ENCODE measurements at places on chromosomes 6 and 20.

DNA sequence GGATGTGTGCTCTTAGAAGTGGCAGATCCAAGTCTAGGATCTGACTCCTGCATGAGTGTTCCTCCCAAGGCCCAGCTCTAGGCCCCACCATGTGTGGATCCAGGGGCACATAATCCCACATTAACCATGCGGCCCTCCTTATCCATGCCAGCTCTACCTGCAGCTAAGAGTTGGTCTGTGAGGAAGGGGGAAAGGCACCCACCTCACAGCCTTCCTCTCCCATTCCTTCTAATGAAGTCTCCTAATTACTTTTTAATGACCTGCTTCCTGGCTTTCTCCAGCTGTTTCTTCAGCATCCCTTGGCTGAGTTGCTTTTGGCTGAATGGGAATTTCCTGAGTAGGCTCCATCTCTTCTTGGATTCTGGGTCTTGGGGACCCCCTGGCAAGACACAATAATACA is 52.2 kb downstream of the NPEPL1 start:
- no peak for DNase-seq

DNA sequence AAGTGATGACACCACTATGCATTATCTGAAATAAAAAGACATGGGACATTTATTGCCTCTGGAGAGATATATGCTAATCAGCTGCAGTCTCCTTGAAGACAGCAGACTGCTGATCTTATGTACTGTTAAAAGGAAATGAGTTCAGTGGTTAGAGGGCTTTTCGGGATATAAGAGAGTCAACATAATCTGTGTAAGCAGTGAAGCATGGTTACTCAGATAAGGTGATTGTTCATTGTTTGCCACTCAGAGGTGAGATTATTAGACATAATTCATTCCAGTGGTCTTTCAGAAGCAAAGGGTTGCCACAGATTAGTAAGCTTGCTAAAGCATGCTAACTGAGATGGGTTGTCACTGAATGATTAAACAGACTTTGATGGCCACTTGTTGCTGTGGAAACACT is 1450.7 kb upstream of the ADGRB3 start:
- DNase-seq, result no peak

DNA sequence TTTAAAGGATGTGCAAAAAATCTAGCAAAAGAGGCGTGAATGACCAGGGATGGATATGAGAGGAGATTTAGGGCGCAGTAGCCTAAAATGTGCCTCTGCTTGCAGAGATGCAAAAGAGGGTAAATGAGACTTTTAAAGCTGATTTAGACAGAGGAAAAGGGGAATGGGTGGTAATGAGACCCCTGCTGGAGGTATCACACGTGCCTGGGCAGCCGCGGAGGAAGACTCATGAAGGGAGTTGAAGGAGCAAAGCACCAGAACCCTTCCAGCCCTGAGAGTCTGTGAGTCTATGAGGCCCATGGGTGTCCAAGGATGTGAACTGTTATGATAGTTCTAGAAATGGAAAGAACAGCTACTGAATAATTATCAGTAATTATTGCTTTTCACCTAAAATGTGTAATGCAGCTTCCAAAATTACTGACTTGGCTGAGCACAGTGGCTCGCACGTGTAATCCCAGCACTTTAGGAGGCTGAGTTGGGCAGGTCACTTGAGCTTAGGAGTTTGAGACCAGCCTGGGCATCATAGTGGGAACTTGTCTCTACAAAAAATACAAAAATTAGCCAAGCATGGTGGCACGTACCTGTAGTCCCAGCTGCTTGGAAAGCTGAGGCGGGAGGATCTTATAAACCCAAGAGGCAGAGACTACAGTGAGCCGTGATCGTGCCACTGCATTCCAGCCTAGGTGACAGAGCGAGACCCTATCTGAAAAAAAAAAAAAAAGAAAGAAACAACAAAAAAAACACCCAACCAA is 38.2 kb upstream of the TIAM2 start:
- no peak for DNase-seq

GRCh38 chr6:136685540-136686108 is 106.7 kb downstream of the MAP3K5 start:
- DNase-seq, result no peak

DNA sequence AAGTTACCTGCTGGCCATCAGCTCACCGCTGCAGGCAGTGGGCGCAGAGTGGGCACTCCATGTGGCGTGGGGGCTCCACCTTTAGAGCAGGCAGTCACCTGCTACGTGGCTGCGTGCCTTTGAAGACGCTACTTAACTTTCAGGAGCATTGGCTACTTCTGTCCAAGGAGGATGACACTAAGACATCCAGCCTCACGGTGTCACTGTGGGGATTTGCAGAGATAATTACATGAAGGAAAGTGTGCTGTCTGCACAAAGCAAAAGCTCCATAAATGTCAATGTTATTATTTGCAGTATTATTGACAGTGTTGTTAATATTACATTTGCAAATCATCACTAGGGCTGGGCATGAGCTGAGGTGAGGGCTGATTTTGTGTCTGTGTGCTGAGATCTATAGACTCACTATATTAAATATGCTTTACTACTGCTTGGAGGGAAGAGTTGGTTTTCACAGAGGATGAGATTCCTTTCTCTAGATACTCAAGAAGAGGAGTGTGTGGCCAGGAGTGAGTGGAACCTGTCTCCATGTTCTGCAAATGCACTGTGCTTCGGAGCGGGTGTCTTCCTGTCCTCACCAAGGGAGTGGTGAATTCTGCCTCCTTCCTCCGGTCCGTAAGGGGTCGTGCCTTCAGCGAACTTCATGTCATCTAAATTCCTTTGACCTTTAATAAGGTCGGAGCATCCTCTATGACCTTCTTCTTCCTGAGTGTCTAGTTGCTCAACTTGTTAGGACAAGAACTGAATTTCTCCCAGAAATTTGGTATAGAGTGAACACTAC is 165.8 kb upstream of the SYNDIG1 start:
- DNase-seq, result no peak

DNA sequence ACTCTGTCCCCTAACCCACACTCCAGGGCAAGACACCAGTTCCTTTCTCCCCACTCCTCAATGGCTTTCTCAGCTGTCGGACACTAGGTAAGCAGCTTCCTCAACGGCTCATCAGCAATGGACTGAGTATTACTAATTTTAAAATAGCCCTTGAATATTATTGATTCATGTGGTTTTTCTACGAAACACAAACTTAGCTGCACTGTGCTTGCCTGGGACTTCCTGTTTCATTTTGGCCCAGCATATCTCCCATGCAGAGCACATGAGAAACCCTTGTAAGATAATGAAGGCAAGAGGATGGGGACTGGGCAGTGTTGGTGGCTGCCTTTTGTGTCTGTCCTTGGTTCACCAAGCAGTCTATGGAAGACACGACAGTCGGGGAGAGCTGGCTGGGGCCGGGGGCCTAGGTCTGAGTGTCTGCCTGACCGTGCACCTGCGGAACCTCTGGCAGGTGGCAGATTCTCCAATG is 48.9 kb downstream of the RNASET2 start:
- DNase-seq, result no peak

DNA sequence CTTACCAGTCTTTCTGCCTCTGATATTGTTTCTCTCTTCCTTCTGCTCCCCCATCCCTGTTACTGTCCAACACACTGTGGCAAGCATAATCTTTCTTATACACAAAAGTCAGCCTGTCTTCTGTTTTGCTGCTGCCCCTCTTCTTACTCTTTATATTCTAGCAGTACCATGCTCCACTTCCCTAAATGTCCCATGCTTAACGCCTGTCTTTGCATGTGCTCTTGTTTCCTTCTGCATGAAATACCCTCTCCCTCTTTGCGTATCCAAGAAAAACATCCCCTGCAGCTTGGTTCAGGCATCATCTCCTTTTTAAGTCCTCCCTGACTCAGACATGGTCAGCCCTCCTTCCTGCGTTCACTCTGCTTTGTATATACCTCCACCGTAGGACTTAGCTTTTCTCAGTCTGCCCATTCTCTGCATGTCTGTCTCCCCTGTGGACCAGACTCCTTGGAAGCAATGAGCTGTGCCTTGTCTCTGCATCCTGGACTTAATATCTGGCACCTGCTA is 103.9 kb downstream of the CTNNBL1 start:
- no peak for DNase-seq

DNA sequence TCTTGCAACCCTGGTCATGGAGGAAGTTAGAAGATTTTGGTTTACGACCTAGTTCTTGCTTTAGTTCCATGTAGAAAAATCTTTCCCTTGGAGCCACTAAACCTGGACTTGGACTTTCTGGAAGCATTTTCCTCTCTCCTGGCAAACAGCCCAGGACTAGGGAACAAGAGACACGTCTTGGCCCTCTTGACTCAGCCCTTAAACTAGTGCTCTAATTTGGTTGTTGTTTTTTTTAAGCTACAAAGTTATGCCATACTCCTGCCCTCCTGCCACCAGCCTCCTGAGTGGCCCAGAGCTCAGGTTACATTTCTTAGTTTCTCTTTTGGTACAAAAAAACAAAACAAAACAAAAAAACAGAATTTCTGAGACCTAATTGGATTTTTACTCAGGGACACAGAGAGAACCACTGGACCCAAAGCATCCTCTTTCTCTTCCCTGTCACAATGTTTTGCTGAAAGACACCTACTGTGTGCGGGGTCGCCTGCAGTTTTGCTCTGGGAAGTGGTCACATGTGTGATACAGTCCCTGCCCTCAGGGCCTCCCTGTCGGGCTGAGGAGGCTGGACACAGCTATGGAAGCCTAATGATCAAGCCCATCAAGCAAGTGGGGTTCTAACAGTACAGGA is 32.3 kb upstream of the SCUBE3 start:
- DNase-seq, result no peak

DNA sequence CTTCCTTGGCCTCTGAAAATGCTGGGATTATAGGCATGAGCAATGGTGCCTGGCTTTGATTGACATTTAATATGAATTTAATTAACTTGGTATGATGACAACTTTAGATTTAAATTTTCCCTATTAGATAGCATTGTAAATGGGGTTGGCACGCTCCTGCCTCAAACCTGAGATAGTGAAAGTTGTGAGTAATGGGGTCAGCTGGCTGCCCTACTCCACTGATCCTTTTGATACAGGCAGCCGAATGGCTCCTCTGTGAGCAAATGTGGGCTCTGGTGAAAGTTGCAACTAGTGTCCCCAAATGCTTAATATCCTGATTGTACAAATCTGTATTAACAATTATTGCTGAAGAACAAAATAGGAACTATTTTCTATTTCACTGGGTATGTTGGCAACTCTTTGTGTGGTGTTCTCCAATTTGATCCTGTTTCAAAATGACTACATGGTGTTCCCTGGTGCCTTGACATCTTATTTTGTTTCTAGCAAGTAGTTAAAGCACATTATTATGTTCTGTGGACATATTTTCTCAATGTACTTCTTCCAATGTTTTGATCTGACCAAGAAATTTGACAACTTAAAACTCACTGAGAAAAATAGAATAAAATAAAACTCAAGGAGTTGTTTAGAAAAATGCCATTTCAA is 97.4 kb downstream of the COL12A1 start:
- DNase-seq, result no peak

GRCh38 chr6:116779573-116780164 is 14.2 kb upstream of the FAM162B start:
- no peak for DNase-seq

DNA sequence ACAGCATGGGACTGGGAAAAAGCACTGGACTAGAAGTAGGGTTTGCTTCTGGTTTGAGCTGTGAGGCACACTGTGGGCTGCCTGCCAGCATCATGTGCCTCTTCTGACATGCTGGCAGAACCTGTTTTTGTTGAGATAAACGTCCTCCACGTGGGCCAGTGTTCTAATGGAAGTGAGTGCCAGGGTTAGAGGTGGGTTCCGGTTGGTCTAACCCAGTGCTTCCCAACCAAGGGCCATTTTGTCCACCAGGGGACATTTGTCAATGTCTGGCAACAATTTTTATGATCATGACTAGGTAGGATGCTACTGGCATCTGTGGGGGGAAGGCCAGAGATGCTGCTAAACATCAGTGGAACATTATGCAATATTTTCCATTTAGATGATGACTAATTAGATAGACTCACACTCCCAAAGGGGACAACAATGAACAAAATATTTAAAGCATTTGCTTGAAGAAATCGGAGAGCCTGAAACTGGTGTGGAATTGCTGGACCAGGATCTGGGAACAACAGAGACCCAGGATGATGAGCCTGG is 7.8 kb upstream of the APMAP start:
- no peak for DNase-seq

- DNase-seq, result no peak
Measured at GRCh38 chr6:144340541-144341371, 55.6 kb downstream of the UTRN start.

DNA sequence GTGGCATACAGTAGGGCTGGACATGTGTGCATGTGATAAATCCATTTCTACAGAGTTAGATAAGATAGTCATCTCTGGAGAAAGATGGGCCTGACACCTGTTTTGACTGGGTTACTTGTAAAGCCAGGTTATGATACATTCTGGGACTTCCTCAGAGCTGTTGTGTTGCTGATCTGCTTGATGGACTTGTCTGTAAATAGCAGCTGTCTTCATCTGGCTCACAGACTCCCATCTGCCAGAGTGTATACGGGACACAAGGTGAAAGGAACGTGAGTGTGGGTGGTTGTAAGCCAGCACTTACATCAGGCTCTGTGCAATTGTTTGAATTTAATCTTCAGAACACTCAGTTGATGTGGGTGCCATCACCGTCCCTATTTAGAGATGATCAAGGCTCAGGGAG is 49.8 kb downstream of the ZDHHC14 start:
- no peak for DNase-seq

- DNase-seq, result no peak
Measured at GRCh38 chr20:1263853-1264252, 2.2 kb upstream of the SNPH start.

DNA sequence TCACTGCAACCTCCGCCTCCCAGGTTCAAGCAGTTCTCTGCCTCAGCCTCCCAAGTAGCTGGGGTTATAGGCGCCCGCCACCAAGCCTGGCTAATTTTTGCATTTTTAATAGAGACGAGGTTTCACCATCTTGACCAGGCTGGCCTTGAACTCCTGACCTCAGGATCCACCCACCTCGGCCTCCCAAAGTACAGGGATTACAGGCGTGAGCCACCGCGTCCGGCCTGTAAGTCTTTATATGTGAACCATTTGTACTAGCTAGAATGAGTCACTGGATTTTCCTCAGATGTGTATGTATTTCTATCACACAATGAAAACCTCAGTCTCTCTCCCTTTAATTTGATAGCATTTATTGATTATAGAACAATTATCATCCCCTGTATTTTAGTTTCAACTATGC is 34.0 kb downstream of the ITCH start:
- no peak for DNase-seq

- no peak for DNase-seq
Measured at GRCh38 chr6:142474531-142475289, 172.9 kb downstream of the ADGRG6 start.

DNA sequence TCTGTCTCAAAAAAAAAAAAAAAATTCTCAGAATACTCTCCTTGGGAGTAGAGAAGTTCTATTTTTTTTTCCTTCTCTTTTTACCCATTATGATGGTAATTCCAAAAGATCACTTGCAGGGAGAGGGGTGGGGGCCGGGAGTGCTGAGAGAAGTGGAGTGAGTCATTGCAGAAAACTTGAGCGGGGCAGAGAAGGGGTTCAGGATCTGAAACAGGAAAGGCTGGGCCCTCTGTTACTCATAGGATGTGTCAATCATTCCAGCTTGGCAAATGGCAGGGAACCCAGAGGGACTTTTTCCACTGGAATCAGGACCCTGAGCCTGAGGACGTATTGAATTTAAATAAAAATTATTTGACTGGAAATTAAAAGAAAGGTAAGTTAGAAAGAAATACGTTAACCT is 111.4 kb upstream of the ARMC2 start:
- DNase-seq, result no peak

- DNase-seq, result no peak
Measured at GRCh38 chr20:50597406-50597969, 87.3 kb downstream of the PTPN1 start.
